ENCODE measurements at places on chromosomes 1 and 21.
A peak's percentile ranks its signal among the peaks of the same experiment; 100 is the strongest.

- H3K36me3 ChIP-seq: no peaks in the 10 kb centered on the region
- no peak overlapping the region for H3K27ac ChIP-seq
- H3K27me3 ChIP-seq: no peaks in the 10 kb centered on the region
- no peak overlapping the region for H3K4me3 ChIP-seq
Measured at GRCh38 chr1:232335741-232336293, 294.1 kb downstream of the SIPA1L2 start.

DNA sequence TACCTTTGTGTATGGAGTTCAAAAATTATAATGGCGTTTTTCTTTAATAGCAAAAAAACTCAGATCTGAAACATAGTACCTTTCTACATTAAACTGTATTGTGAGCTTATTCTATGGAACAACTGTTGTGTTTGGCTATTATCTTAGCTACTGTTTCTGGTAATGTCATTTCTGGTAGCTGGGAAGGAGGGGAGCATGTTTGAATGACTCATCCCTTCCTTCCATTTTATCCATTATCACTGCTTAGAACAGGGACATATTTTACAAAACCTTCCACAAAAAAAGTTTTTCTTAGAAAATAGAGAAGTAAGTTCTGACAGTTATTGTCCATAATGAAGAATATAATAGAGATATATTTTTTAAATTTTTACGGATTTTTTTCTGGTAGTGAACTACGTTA, 128.3 kb downstream of the NRDC start:
- H3K36me3 ChIP-seq: peaks cover 33% of the 10 kb centered on the region
- H3K27ac ChIP-seq: peak overlapping the region; percentile 18
- no peaks in the 10 kb centered on the region for H3K27me3 ChIP-seq
- peaks cover 9% of the 10 kb centered on the region for H3K4me1 ChIP-seq

DNA sequence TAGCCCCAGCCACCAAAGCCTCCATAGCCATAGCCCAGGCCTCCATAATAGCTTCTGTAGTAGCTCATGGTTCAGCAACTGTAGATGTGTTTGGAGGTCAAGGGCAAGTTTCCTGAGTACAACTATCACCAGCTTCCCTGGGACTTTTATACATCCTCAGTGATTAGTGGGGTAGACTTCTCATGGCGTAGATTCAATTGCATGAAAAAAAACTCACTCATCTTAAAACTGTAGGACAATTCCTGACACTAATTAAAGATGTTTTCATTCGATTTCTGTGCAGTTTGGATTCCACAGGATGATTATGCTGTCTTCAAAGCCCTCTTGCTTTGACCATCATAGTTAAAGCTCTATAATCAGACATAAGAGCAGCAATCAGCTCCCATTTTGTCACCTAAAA, at the start of gene KRTAP19-8:
Gene KRTAP19-8, minus strand, starts transcription at position 101 of the 400 bp plus-strand sequence. Its CDS starts 33 bp downstream, at position 68.
- no peaks in the 10 kb centered on the region for H3K27me3 ChIP-seq
- H3K4me1 ChIP-seq: no peaks in the 10 kb centered on the region
- no peaks in the 10 kb centered on the region for H3K36me3 ChIP-seq
- H3K27ac ChIP-seq: no peak within 1 kb of the TSS
- no peak within 1 kb of the TSS for H3K4me3 ChIP-seq

GRCh38 chr1:2129256-2129943, 65.2 kb downstream of the FAAP20 start:
- H3K27ac ChIP-seq: no peak overlapping the region
- H3K36me3 ChIP-seq: no peaks in the 10 kb centered on the region
- peaks cover 25% of the 10 kb centered on the region for H3K4me1 ChIP-seq
- H3K4me3 ChIP-seq: no peak overlapping the region
- H3K27me3 ChIP-seq: no peaks in the 10 kb centered on the region
- no peak for DNase-seq

DNA sequence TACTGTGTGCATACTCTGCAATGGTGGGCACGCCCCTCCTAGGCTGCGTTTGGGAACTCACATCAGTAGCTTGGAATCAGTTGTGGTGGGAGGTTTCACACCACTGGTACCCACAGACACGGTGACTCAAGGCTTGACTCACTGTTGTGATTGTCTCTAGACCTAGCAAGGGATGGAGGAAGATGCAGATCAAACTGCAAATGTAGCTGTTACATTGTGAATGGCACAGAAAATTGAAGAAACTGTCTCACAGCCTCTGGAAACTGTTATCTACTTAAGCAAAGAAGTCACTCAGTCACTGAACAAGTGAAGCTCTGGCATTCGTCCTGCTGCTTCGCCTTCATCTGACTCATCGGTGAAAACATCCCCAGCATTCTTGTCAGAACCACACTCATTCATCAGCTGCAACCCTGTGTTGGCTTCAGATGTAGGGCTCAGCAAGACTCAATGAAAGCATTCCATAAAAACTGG, 59.5 kb downstream of the POFUT2 start:
- H3K36me3 ChIP-seq: no peaks in the 10 kb centered on the region
- H3K27ac ChIP-seq: peak overlapping the region; percentile 64
- peak; percentile 92 for DNase-seq
- peaks cover 37% of the 10 kb centered on the region for H3K4me1 ChIP-seq

DNA sequence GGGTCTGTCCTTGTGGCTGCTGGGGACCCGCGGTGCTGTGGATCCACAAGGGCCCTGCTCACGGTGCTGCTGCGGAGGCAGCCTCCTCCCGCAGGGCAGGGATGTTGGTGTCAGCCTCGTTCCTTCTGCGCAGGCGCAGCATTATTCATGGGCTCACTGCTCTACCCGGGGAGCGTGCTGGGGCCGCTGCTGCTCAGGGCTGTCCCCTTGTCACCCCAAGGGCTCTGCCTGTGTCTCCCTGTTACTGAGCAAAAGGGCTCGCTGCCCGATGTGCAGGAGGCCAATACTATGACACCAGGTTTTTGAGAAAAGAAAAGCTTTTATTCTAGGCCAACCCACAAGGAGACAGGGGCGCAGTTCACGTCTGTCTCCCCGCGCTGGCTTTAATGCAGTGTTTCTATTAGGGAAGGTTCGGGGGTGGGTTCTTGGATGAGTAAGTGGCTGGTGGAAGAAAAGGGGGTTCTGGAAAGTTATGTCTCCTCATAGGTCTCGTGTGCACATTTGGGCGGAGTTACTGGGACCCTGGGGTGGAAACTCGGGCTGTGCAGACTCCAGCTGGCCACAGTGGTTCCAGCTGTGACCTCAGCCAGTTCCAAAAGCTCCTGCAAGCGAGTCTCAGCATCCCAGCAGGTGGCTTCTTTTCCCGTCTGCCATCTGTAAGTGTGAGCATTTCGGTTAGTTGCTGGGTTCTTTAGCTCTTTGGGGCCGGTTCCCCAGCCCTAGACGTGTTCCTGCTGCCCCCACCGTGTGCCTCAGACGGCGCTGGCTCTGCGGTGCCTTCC, 40.8 kb upstream of the LRRC3 start:
- no peak overlapping the region for H3K27ac ChIP-seq
- peak; percentile 22 for DNase-seq
- H3K4me1 ChIP-seq: no peaks in the 10 kb centered on the region
- peaks cover 28% of the 10 kb centered on the region for H3K36me3 ChIP-seq

DNA sequence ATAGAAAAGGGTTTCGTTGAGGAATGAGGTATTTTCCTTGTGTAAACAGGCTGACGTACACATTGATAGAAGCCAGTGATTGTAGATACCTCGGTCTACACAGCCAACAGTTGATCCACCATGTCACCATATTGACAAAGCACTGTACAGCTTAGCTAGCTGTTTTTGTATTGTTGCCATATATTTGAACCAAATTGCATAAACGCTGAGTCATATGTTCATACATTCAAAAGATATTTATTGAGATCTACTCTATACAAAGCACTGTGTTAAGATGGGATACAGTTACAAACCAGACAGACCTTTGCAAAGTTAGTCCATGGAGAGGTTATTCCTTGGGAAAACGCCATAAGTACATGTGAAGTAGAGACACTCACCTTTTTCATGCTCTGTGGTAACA, 132.4 kb upstream of the ATP1B1 start:
- no peaks in the 10 kb centered on the region for H3K27me3 ChIP-seq
- no peak overlapping the region for H3K4me3 ChIP-seq
- H3K27ac ChIP-seq: no peak overlapping the region
- DNase-seq: no peak
- H3K36me3 ChIP-seq: no peaks in the 10 kb centered on the region

DNA sequence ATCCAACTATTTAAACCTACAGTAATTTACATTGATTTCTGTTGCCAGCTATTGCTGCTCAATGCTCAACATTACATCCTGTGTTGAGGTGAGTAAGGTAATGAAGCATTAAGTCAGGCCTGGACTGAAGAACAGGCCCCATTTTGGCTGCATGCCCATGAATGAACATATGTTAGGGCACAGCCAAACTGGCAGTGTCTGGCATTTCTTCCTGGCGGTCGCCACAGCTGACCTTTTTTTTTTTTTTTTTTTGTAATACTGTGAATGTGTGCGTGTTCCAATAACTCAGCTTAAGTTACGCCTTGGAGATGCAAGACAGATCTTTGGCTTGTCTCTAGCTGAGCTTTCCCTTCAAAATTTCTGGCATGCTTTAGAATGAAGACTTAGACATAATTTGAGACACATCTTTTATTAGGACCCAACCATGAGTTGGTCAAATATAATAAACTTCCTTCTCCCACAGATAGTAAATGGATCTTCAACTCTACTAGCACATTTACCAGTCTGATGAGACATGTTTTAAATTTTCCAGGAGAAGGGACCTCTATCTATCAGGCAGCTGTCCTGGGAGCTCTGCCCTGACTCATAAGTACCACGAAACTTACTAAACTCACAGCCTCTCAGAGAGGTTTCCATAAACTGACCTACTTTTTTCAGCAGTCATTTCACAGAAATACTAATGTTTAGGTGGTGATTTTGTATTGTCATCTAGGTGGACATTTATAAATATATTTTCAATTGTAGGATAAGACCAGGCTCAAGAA, 341.1 kb upstream of the RUNX1 start:
- no peaks in the 10 kb centered on the region for H3K27me3 ChIP-seq
- H3K27ac ChIP-seq: no peak overlapping the region
- no peaks in the 10 kb centered on the region for H3K36me3 ChIP-seq
- DNase-seq: no peak
- H3K4me3 ChIP-seq: no peak overlapping the region

DNA sequence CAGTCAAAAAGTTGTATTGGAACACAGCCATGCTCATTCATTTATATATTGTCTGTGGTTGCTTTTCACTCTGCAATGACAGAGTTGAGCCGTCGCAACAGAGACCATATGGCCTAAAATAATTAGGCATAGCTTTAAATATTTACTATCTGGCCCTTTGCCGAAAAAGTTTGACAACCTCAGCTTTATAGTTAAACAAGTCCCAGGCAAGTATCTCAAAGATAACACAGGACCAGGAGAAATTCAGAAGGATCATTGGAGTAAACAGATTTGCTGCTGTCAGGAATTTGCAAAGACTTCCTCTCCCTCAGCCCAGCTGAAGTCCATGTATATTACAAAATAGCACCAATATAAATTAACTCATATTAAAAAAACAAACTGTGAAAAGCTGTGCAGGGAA, 34.4 kb downstream of the NID1 start:
- no peak for DNase-seq
- peaks cover 46% of the 10 kb centered on the region for H3K36me3 ChIP-seq
- no peak overlapping the region for H3K4me3 ChIP-seq
- no peaks in the 10 kb centered on the region for H3K27me3 ChIP-seq

DNA sequence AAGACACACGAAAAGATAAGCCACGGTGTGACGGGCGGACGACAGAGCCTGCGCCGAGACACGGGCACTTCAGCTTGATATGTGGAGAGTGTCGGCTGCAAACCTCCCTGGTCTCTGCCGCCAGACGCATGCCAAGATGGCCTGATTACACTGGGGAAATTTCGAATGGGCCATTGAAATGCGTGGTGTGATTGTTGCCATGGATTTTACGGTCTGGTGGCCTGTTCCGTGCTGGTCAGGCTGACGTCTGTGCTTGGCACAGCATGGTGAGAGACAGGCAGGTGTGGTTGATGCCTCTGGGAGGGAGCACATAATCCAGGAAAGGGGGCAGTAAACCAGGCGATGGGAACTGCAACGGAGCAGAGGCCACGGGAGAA, 105.6 kb upstream of the TMPRSS2 start:
- no peaks in the 10 kb centered on the region for H3K27me3 ChIP-seq
- H3K36me3 ChIP-seq: no peaks in the 10 kb centered on the region
- H3K27ac ChIP-seq: peak overlapping the region; percentile 38
- no peak overlapping the region for H3K4me3 ChIP-seq

- no peak overlapping the region for H3K27ac ChIP-seq
- no peaks in the 10 kb centered on the region for H3K27me3 ChIP-seq
- DNase-seq: no peak
- H3K4me1 ChIP-seq: peaks cover 10% of the 10 kb centered on the region
Measured at GRCh38 chr21:43778469-43779335, 2.6 kb upstream of the CSTB start.

GRCh38 chr1:53568540-53568939, 109.3 kb downstream of the DMRTB1 start:
- DNase-seq: no peak
- H3K36me3 ChIP-seq: no peaks in the 10 kb centered on the region
- H3K4me1 ChIP-seq: peaks cover 7% of the 10 kb centered on the region

- H3K27me3 ChIP-seq: no peaks in the 10 kb centered on the region
- no peaks in the 10 kb centered on the region for H3K36me3 ChIP-seq
- H3K4me1 ChIP-seq: peaks cover 53% of the 10 kb centered on the region
- H3K4me3 ChIP-seq: no peak overlapping the region
- H3K27ac ChIP-seq: peak overlapping the region; percentile 89
Measured at GRCh38 chr21:45970674-45971615, 10.6 kb upstream of the COL6A1 start.

- no peaks in the 10 kb centered on the region for H3K27me3 ChIP-seq
- no peak overlapping the region for H3K4me3 ChIP-seq
- H3K4me1 ChIP-seq: peaks cover 79% of the 10 kb centered on the region
- peaks cover 62% of the 10 kb centered on the region for H3K36me3 ChIP-seq
Measured at GRCh38 chr1:208207388-208208131, 36.6 kb downstream of the PLXNA2 start.

GRCh38 chr1:33876970-33877650, 13.2 kb downstream of the HMGB4 start:
- no peaks in the 10 kb centered on the region for H3K36me3 ChIP-seq
- DNase-seq: no peak
- H3K27me3 ChIP-seq: no peaks in the 10 kb centered on the region
- H3K4me3 ChIP-seq: no peak overlapping the region
- H3K4me1 ChIP-seq: no peaks in the 10 kb centered on the region

DNA sequence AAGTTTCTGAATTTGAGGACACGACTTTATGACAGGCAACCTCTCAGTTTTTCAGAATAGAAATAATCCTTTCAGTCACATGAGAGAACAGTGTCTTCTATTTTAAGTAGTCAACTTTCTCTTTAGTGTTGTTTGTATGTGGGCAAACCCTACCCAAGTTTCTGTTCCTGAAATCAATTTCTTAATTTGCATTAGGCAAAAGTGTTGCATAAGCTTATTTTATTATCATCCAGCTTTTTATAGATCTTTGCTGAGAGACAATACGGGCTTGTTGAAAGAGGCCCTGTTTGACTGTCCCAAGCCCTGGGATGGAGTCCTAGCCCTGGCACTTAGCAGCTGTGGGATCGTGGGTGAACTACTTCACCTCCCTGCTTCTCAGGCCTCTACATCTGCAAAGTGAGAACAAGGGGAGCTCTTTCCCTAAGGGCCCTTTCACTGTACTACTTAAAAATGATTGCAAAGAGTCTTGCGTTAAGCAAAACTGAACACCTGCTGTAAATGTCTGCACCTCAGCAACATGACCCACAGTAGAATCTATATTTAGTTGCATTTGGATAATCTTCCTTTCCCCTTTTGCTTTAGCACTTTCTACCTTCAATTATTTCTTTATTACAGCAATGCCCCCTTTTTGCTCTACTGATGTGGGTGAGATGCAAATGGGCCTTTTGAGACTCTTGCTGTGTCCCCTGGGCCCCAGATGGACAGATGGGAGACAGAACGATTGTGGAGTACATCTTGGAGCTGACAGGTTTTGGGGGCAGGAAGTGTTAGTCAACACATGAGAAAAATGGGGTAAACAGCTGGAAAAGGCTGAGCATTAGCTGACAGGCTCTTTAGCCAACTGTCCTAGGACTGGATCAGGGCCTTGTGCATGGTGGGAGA, 41.0 kb upstream of the SCAF4 start:
- H3K36me3 ChIP-seq: no peaks in the 10 kb centered on the region
- H3K27me3 ChIP-seq: no peaks in the 10 kb centered on the region
- H3K4me3 ChIP-seq: no peak overlapping the region
- H3K27ac ChIP-seq: no peak overlapping the region

Measured in SJSA1 (cell line).